GM23338 (cell line): ENCODE measurements at places on chromosomes 5 and 9. TPM values are rescaled to one million over a fixed set of nuclear protein-coding genes. Genes with fewer than 3 reads are reported as not detected.

The PCDHA3 gene
- 0.87 and 1.2 TPM in 2 replicates for polyA plus RNA-seq

The FBXL7 gene
- 4.5 and 5.0 TPM in 2 replicates for polyA plus RNA-seq

The IL31RA gene
- polyA plus RNA-seq, result not detected in 2 replicates

The BARHL1 gene
- not detected in 2 replicates for polyA plus RNA-seq

The CDH6 gene
- 0.42 and 0.60 TPM in 2 replicates for polyA plus RNA-seq

The ASPN gene
- 0.82 and 0.99 TPM in 2 replicates for polyA plus RNA-seq

The PCDHA6 gene
- polyA plus RNA-seq, result 2.0 and 2.1 TPM in 2 replicates

The LCN2 gene
- polyA plus RNA-seq, result 2.0 and 2.7 TPM in 2 replicates

The SURF6 gene
- polyA plus RNA-seq, result 15.4 and 17.6 TPM in 2 replicates

The SLC36A3 gene
- polyA plus RNA-seq, result not detected in 2 replicates

The ADGRD2 gene
- 0.78 and 0.89 TPM in 2 replicates for polyA plus RNA-seq

The TMEM267 gene
- polyA plus RNA-seq, result 8.3 and 11.2 TPM in 2 replicates

The SNCB gene
- polyA plus RNA-seq, result 13.5 and 13.8 TPM in 2 replicates

The IRX2 gene
- 13.6 and 14.5 TPM in 2 replicates for polyA plus RNA-seq

The CCNB1 gene
- polyA plus RNA-seq, result 400 and 411 TPM in 2 replicates

The PCSK5 gene
- polyA plus RNA-seq, result 12.3 and 15.6 TPM in 2 replicates

The FOXD1 gene
- 0.23 TPM in 1 of 2 replicates, not detected in the other for polyA plus RNA-seq

The NTNG2 gene
- 0.42 and 0.99 TPM in 2 replicates for polyA plus RNA-seq

The GLIPR2 gene
- 5.7 and 7.0 TPM in 2 replicates for polyA plus RNA-seq

The PTGDS gene
- polyA plus RNA-seq, result 3.1 and 5.9 TPM in 2 replicates

The AGXT2 gene
- polyA plus RNA-seq, result not detected in 2 replicates

The C9orf50 gene
- polyA plus RNA-seq, result not detected in 2 replicates

The POLE3 gene
- 81.3 and 103 TPM in 2 replicates for polyA plus RNA-seq

The TLR4 gene
- polyA plus RNA-seq, result 0.06 TPM in 1 of 2 replicates, not detected in the other

The SOX30 gene
- 0.43 and 0.47 TPM in 2 replicates for polyA plus RNA-seq

The CTNND2 gene
- 4.3 and 5.1 TPM in 2 replicates for polyA plus RNA-seq

The BSPRY gene
- polyA plus RNA-seq, result 4.8 and 5.0 TPM in 2 replicates

The PCDHGA8 gene
- polyA plus RNA-seq, result 0.70 and 1.1 TPM in 2 replicates

The TPPP gene
- 0.38 and 0.48 TPM in 2 replicates for polyA plus RNA-seq

The ORM2 gene
- polyA plus RNA-seq, result 0.76 and 0.90 TPM in 2 replicates

The PPP3R2 gene
- not detected in 2 replicates for polyA plus RNA-seq

The LCN1 gene
- polyA plus RNA-seq, result 0.27 TPM in 1 of 2 replicates, not detected in the other

The IL33 gene
- polyA plus RNA-seq, result not detected in 2 replicates

The MCTP1 gene
- 3.0 and 3.7 TPM in 2 replicates for polyA plus RNA-seq

The C5orf58 gene
- polyA plus RNA-seq, result 9.1 and 10.8 TPM in 2 replicates

The FER gene
- 23.5 and 34.8 TPM in 2 replicates for polyA plus RNA-seq

The PFN3 gene
- polyA plus RNA-seq, result 2.0 and 3.1 TPM in 2 replicates

The FIBCD1 gene
- polyA plus RNA-seq, result 5.6 and 9.0 TPM in 2 replicates

The IL3 gene
- polyA plus RNA-seq, result not detected in 2 replicates

The PCDHA12 gene
- polyA plus RNA-seq, result 5.1 and 5.6 TPM in 2 replicates

The ZNF346 gene
- 6.8 and 11.0 TPM in 2 replicates for polyA plus RNA-seq

The CER1 gene
- 0.73 and 0.90 TPM in 2 replicates for polyA plus RNA-seq

The PELO gene
- 13.6 and 13.8 TPM in 2 replicates for polyA plus RNA-seq

The CD72 gene
- 4.6 and 4.7 TPM in 2 replicates for polyA plus RNA-seq

The STK32A gene
- polyA plus RNA-seq, result 1.4 and 2.4 TPM in 2 replicates

The SH2D3C gene
- 4.2 and 4.4 TPM in 2 replicates for polyA plus RNA-seq

The MARCHF3 gene
- polyA plus RNA-seq, result 7.0 and 8.7 TPM in 2 replicates

The KLF4 gene
- 6.0 and 8.3 TPM in 2 replicates for polyA plus RNA-seq

The SAPCD2 gene
- 13.4 and 14.5 TPM in 2 replicates for polyA plus RNA-seq

The INSL6 gene
- polyA plus RNA-seq, result 0.19 TPM in 1 of 2 replicates, not detected in the other

The CFAP90 gene
- polyA plus RNA-seq, result 1.0 and 1.3 TPM in 2 replicates

The LCN15 gene
- 0.76 and 1.2 TPM in 2 replicates for polyA plus RNA-seq

The AHRR gene
- polyA plus RNA-seq, result 0.27 and 0.61 TPM in 2 replicates
